ENCODE measurements at places on chromosomes 11 and 22.
A peak's percentile ranks its signal among the peaks of the same experiment; 100 is the strongest.

DNA sequence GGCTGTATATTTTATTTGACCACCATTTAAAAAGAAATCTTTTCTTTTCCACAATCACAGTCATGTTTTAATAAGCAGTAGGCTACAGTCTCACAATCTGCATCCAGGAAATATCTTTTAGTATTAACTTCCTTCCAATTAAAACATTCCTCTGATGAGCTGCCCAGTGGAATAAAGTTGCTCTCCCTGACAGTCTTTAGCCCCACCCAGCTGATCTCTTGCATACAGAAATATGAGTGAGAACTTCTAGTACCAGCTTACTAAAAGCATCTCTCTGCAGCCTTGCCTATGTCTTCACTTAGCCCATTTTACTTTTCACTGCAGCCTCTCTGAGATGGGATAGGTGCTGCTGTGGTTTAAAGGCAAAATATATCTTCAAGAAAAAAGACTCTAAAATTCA lies 143.4 kb upstream of the ANO3 start:
- DNase-seq: peak; percentile 48

DNA sequence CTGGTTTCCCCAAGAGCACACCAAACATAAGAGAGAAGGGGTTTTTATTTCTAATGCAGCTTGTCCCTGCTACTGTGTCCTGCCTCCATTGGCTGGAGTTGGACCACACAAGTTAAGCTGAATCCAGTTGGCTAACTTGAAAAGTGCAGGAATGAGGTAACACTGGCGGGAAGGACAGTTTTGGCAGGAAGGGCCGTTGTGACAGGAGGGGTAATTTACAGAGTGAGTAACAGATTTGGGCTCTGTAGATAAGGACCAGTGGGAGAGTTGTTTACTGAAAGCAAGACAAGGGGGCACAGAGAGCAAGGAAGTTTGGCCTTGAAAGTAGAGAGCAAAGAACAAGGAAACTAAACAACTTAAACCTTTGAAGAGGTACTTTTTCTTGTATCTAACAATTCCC lies 1623.3 kb upstream of the RAG2 start:
- DNase-seq: no peak

DNA sequence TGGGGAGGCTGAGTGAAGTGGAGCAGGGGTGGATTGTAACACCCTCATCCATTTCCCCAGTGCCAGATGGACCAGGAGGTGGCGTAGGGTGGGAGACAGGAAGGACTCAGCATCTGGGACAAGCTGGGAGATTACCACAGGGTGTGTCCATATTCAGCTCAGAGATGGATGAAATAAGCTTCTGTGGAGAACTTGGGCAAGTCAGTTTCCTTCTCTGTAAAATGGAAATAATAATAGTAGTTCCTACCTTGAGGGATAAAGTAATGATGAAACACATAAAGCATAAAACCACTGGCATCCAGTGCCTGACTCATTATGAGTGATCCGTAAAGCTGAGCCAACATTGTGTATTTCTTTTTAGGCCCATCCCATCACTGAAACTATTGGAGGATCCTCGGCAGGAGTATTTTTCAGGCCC lies 607 bp upstream of the ROBO4 start:
- peak; percentile 93 for DNase-seq

GRCh38 chr11:23540101-23540561 lies 679.9 kb upstream of the CCDC179 start:
- peak; percentile 57 for DNase-seq

DNA sequence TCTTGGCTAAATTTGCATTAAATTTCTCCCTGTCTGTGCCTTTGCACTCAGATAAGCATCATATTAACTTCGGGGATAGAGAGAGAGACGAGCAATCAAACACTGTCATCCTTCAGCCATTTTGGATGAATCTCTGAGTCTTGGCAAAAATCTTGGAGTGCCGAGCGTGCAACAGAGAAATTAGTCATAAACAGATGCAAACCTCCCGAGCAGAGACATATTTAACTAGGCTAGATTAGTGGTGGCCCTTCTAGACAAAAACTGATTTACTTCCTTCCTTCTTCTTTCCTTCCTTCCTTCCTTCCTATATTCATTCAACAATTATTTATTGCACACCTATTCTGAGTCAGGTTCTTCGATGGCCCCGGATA lies 114.4 kb upstream of the BLID start:
- peak; percentile 84 for DNase-seq

GRCh38 chr11:78742430-78742829 lies 167.8 kb upstream of the NARS2 start:
- peak; percentile 20 for DNase-seq

- DNase-seq: peak; percentile 80
Measured at GRCh38 chr11:97364047-97364446, 974.2 kb downstream of the JRKL start.

GRCh38 chr22:32991353-32992101 lies 66.7 kb downstream of the SYN3 start:
- DNase-seq: no peak

All from fibroblast of skin of right quadriceps (primary cell).